ENCODE measurements at places on chromosomes 1 and 21.

DNA sequence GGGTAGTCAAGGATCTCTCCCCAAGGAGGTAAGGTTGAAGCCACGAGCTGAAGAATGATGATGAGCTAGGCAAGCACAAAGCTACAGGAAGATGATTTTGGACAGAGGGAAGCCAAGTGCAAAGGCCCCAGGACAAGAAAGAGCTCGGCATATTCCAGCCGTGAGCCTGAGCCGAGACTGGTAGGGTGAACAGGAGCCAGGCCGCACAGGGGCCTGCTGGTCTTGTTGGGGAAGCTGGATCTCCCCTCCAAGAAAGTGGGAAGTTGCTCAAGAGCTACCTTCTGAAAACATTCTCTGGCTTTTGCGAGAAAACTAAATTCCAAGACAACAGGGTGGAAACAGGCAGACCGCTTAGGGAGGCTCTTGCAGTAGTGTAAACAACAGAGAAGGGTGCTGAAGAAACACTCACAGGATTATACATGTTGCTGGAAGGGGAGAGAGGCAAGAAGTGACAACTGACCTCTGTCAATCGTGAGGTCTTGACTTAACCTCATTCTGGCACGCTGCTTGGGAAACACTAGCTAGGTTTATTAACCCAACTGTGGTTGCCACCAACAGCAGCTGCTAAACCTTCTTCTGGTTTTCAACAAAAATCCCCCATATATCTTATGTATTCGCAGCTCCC, 625.2 kb downstream of the SMYD3 start:
- DNase-seq, result no peak

DNA sequence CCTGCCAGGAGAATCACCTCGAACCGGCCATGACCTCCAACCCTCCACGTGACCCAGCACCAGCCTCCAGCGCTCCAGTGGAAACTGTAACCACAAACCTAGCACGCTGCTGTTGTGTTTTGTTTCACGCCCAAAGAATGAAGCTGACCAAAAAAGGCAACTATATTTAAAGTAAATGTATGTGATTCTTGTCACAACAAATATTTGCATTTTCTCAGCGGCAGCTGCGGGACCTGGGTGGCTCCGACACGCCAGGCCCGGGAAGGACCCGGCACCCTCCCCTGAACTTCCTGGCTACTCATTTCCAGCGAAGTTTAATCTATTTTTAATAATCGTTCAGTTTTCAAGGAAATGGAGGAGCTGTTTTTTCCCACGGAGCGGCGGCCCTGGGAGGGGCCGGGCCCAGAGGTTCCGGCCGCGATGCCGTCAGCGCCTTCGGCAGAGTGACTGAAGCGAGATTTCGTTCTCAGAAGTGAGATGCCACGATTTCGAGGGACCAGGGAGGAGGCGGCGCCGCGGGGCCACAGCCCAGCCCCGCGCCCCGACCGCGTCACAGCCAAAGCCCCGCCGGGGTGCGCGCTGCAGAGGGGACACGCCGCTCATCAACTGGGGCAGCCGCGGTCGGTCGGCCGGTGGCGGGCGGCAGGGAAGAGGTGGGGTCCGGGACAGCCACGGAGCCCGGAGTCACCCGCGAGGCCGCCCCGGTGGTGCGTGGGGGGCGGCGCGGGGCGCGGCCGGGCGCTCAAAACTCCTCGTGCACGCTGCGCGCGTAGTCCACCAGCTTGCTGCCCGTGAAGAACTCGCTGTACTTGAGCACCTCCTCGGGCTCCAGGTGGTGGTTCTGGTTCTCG, 3.0 kb upstream of the TNFRSF4 start:
- DNase-seq, result no peak

DNA sequence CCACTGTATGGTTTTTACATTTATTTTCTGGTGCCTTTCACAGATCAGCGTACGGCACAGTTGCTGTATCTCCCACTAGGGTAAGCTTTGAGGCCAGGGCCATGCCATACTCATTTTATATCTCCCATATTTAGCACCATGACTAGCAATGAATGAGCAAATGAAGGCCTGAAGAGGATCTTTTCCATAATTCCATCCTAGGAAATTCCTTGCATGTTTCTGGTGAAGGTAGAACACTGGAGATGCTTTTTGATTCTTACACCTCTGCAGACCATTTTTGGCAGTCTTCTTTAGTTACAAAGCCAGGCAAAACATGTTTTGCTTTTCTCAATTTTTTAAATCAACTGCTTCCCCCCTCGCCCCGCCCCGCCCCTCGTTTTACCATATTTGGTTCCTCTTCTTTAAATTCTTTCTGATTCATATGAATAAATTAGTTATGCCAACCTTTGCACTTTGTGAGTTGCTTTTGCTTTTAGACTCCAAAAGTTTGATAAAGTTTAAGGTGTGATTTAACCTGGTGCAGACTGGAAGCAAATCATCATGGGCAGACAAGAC, 78.9 kb upstream of the AK4 start:
- DNase-seq, result peak; percentile 47

GRCh38 chr1:116377541-116378529, 4.8 kb downstream of the ATP1A1 start:
- DNase-seq, result no peak

DNA sequence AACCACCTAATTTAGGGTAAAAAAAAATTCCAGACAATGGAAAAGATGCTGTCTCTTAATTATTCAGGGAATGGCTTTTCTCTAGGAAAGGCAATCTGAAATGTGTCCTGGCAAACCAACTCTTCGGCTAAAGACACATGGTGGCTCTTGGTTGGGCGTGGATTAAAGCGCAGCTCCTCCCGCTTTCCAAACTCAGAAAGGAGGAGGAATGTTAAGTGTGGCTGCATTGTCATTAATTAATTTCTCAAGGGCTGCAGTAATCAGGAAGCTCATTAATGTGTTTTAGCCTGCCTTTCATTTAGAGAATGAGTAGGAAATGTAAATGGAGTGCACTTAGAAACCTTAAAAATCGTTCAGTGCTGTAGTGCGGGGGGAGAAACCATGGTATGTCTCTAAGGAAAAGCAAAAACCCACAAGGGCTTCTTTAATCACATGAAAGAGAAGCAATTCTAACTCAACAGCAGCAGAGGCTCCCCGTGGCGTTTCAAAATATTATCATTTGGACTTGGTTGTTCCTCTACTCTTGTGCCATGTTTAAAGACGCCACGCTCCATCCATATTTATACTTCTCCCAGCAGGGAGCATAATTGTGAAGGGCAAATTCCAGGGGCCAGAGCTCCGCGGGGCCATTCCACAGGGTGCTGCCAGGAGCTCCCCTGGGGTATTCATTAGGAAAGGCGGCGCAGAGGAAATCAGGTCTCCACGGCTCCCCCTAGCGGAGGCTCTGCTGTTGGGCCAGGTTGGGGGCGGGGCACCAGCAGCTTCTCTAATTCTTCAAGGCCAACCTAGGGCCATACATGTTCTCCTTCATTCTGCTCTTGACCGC, 91.9 kb upstream of the SSX2IP start:
- peak; percentile 69 for DNase-seq

GRCh38 chr1:205480349-205480985, 24.0 kb upstream of the CDK18 start:
- DNase-seq, result no peak

DNA sequence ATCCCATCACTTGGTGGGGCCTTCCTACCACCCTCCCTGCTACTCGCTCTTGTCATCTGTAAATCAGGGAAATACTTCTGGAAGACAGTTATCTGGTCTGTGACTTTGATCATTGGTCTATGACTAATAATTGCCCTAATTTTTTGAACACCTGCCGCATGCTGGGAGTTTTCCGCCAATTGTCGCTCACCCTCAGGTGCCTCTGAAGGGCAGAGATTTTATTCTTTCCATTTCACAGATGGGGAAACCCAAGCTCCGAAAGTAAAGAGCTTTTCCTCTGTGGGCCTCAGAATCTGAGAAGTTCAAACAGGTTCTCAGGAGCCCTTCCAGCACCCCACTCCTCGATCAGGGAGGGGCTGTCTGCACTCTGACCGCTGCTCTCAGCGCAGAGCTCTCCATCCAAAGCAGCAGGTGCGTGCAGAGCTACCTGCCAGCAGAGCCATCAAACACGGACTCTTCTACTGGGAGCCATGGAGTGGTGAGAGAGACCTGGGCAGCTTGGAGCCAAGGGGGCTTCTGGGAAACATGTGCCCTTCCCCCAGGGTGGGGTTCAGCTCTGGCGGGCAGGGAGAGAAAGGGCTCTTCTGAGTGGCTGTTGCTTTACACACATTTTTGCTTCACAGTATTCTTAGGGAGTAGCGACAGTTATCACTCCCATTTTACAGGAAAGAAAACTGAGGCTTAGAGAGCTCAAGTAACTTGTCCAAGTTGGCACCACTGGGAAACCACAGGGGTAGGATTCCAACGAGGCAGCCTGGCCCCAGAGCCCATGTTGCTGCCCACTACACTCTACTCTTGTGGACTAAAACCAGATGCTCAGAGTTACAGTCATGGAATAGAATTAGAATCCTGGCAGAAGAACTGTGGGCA, 5.8 kb upstream of the RUNX3 start:
- no peak for DNase-seq

- DNase-seq, result no peak
Observed at GRCh38 chr1:115126516-115126915, 37.2 kb upstream of the TSPAN2 start.

- no peak for DNase-seq
Observed at GRCh38 chr1:228020686-228021354, 14.0 kb downstream of the WNT3A start.

GRCh38 chr1:159913451-159914192, 11.7 kb downstream of the TAGLN2 start:
- no peak for DNase-seq

DNA sequence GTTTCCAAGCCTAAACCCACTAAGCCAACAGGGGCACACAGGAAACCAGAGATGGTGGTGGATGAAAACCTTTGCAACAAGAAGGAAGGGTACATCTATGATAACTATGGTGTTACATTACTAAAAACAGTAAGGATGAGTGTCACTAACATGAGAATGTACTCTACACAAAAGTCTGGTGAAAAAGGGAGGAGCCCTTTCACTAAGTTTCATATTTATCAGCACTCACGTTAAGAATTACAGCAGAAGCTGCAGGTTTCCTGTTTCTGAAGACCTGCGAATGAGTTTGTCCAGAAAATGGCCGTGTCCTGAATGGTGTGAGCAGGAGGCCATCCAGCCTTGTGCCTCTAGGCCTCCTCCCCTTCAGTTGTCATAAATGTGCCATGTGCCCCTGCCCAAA, 17.8 kb downstream of the ABCG1 start:
- no peak for DNase-seq

DNA sequence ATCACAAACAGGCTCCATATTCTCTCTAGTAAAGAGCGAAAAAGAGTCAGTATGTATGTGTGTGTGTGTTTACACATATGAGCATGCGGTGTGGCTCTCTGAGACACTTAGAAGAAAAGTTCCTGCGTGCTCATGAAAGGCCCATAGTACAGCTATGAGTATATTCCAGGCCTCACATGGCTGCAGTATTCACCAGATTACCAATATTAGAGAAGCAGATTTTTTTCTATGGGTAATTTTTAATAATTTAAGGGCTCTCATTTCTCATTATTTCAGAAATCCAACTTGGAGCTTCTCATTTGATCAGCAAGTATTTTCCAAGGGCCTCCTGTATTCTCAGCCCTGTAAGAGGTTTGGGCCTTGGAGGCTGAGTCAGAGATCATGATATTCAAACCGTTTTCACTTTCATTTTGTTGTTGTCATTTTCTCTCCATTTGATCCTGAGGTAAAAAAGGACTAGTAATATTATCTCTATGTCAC, 232.9 kb upstream of the SGIP1 start:
- no peak for DNase-seq

- no peak for DNase-seq
Observed at GRCh38 chr1:17509363-17509762, 30.1 kb upstream of the ARHGEF10L start.

GRCh38 chr1:48777219-48777895, 666 bp upstream of the BEND5 start:
- DNase-seq, result no peak

GRCh38 chr1:162094271-162094670, 24.8 kb downstream of the NOS1AP start:
- DNase-seq, result no peak

GRCh38 chr21:45347712-45348499, 57.1 kb upstream of the COL18A1 start:
- DNase-seq, result no peak

GRCh38 chr1:52523376-52523775, 29.5 kb downstream of the TUT4 start:
- DNase-seq, result no peak

- no peak for DNase-seq
Observed at GRCh38 chr1:96688767-96689166, 32.8 kb upstream of the PTBP2 start.

DNA sequence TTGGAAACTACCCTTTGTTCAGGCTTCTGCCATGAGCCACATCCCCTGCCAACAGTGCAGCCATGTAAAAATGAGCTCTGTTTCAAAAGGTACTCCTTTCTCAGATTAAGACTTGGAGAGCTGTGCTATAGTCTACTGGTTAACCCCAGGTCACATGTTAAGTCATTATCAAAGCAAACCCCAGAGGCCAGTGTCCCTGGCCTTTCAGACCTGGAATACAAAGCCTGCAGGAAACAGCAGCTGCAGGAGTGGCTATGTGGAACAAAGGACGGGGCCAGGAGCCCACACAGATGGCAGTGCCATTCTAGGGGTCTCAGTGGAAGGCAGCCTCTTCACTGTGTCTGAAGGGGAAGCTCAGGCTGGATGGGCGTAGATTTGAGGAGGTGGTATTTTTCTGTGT, 6.7 kb downstream of the ZNF496 start:
- no peak for DNase-seq

DNA sequence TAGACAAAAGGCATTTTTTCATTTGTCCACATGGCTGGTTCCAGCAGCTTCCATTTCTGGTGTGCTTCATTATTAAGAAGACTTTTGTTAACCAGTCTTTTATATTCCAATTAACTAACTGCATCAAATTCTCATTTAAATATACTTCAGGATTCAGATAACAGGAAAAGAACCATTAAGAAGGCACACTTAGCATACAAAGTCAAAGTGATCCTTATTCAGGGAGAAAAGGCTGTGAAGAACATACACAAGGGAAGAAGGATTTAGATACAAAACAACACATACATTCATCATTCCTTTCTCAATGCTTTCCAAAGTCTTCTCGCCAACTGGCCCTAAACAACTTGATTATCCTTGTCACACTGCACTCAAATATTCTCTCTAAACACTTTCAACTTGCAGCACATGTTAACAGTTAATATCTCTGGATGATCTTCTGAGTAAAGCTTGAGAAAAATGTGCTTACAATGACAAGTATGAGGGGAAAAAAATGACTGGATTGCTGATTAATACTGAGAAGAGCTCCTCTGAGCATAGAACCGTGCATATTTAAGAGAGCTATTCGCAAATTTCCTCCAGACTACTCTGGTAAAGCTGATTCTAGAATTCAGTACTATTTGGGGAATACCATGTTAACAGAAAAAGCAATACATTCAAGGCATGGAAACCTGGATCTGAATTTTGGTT, 225.2 kb upstream of the TNR start:
- no peak for DNase-seq

DNA sequence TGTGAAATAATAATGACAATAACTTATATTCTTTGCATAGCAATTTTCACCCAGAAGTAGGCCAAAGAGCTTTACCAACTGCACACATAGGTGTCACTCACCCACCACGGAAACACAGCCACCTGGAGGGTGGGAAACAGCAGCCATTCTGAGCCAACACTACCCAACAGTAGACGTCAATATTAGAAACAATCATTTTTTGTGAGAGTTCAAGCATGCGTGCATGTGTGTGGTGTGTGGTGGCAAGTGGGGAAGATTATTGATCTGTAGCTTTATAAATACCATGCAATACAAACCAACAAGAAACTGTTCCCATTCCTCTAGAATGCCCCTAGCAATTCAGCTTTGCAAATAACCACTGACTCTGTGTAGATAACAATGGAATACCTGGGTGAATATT, 19.1 kb downstream of the PROX1 start:
- no peak for DNase-seq
